ENCODE measurements at places on chromosomes 11 and 22.

DNA sequence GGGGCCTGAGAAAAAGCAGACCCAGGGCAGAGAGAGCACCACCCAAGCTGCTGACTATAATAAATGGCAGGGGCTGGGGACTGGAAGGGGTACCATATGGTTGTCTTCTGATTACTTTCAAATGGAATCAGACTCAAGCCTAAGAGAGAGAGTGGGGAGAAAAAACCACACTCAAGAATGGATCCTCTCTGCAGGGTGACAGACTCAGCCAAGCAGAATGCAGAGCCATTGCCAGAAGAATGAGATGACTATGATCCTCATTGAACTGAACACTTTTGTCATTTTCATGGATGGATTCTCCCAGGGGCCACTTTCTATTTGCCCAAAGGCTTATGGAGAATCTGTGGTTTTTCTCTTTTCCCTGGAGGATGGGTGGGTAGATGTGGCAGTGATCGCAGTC, 8.7 kb downstream of the UBASH3B start:
- DNase-seq: no peak

- DNase-seq: no peak
These were observed 59.2 kb downstream of the MPPED1 start for GRCh38 chr22:43470941-43471585.

GRCh38 chr11:9753021-9753420, 89.1 kb downstream of the SWAP70 start:
- DNase-seq: no peak

GRCh38 chr11:61833471-61833870, 5.4 kb downstream of the FADS2 start:
- DNase-seq: no peak

GRCh38 chr22:24178502-24179440, 2.5 kb upstream of the SUSD2 start:
- no peak for DNase-seq

DNA sequence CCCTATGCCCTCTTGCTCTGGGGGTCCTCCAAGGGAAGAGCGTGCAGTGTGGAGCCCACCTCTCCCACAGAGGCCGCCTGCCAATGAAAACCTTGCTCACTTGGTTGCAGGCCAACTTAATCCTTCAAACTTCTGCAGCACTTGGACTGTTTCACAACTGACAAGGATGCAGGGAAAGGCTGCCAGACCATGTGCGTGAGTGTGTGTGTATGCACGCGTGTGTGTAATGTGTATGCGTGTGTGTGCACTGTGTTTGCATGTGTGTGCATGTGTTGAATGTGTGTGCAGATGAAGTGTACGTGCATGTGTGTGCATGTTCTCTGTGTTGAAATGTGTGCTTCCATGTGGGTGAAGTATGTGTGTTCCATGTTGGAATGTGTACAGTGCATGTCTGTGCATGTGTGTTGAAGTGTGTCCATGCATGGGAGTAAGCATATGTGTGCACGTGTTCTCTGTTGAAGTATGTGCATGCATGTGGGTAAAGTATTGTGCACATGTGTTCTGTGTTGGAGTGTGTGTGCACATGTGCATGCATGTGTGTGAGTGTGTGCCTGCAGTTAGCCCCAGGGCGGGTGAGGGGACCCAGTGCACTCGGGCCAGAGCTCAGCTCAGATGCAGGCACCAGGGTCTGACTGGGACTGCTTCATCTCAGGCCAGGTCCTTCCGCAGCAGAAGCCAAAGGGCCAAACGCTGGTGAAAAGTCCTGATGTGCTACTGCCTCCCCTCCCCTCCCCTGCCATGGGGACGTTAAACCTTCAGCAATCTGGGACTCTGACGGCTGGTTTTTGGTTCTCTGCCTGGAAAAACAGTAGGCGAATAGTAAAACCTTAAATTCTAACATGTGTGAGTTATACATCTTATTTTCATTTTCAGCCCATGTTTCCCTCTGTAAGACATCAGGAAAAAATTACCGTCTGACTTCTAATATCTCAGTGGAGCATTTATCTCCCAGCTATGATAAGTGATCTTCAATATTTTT, 72.0 kb downstream of the FLI1 start:
- DNase-seq: no peak

DNA sequence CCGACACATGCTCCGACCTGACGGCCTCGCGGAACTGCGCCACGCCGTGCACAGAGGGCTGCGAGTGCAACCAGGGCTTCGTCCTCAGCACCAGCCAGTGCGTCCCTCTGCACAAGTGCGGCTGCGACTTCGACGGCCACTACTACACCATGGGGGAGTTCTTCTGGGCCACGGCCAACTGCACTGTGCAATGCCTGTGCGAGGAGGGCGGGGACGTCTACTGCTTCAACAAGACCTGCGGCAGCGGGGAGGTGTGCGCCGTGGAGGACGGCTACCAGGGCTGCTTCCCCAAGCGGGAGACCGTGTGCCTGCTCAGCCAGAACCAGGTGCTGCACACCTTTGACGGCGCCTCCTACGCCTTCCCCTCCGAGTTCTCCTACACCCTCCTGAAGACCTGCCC, 26.8 kb downstream of the TECTA start:
- no peak for DNase-seq

DNA sequence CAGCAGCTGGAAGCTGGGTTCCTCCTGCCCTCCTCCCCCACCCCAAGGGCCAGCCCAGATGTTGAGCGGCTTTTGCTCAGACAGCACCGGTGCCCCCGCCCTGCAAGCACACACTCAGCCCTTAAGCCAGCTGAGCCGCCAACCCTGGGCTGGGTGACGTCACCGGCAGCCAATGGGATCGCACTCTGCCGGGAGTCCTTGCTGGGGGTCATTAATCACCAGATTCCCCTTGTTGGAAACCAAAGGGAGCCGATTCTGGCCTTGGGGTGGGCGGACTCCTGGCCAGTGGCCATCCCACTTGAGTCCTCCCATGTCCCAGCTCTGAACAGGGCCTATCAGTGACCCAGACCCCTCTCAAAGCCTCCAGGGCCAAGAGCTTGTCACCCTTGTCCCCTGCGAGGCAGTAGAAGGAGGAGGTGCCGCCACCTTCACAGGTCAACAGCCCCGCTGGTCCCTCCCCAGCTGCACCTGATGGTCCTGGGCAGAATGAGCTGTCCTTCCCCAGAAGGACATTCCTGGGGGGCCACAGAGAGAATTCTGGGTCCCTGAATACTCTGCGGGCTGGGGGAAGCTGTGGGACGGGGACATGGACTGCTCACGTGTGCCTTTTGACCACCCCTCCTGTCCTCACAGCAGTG, 7.4 kb downstream of the DUSP8 start:
- DNase-seq: no peak

DNA sequence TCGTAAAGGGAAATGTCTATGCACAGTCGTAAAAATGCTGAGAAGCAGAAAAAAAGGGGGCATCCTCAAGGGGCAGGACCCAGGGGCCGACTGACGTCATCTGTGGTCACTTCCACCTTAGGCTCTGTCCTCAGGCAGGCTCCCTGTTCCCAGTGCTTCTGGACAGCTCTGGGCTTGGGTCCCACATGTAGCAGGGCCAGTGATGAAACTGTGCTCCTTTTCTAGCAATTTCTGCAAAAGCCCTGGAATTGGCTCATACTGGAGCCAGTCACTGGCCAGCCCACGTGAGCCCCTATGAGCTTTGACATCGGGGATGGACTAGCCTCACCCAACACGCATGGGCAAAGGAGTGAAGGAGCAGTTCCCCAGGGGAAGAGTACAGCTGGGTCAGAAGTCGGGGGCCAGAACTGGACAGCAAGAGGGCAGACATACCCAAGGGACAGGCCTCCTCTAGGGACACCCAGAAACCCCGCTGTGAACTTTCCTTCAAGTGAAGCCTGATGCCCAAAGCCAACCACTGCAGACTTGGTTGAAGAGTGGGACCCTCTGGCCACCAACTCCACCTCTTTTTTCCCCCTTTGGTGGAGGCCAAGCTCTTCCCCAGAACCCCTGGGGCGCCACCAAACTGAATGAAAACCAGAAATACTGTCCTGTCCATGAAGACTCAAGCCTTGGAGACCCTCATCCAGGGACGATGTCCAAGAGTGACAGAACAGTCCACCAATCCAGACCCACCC, 1349.0 kb downstream of the BRD1 start:
- DNase-seq: no peak

GRCh38 chr11:132639986-132640385, 892.3 kb downstream of the OPCML start:
- DNase-seq: no peak

GRCh38 chr11:103736315-103737036, 300.0 kb upstream of the DDI1 start:
- DNase-seq: no peak

DNA sequence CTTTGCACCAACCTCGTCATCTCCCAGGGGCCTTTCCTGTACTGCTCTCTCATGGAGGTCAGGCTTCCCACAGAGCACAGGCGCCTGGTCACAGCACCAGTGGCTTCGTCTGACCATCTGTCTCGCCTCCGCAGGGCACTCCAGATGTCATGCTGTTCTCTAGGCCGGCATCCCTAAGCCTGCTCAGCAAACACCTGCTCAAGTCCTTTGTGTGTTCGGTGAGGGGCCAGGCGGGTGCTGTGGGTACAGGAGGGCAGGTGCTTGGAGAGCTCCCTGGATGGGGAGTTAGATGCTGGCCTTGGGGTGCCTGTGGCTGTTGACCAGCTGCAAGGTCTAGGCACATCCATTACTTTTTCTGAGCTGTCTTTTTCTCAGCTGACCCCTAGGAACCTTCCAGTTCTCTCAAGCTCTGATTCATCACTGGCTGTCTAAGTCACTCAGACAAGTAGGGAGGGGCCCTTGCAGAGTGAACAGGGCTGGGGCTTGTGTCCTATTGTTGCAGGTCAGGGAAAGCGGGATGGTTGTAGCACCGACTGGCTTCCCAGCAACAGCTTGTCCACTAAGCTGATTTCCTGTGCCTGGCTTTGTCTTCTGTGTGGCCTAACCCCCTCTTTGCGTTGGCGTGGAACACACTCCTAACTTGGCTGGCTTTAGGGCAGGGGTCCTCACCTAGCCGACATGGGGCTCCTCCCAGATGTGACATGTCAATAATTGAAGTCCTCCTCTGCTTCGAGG, 9.2 kb downstream of the CLDN5 start:
- DNase-seq: no peak

- DNase-seq: no peak
These were observed 6.5 kb upstream of the IL10RA start for GRCh38 chr11:117979481-117980211.

- no peak for DNase-seq
These were observed 38.9 kb upstream of the SCUBE2 start for GRCh38 chr11:9130297-9130696.

- no peak for DNase-seq
These were observed 906 bp upstream of the NAA40 start for GRCh38 chr11:63937713-63938478.

- DNase-seq: no peak
These were observed 45.8 kb upstream of the CXCR5 start for GRCh38 chr11:118837868-118838267.

- no peak for DNase-seq
These were observed 27.9 kb downstream of the PAX6 start for GRCh38 chr11:31783252-31783651.

- DNase-seq: no peak
These were observed 124.3 kb upstream of the NTM start for GRCh38 chr11:131246156-131246555.

DNA sequence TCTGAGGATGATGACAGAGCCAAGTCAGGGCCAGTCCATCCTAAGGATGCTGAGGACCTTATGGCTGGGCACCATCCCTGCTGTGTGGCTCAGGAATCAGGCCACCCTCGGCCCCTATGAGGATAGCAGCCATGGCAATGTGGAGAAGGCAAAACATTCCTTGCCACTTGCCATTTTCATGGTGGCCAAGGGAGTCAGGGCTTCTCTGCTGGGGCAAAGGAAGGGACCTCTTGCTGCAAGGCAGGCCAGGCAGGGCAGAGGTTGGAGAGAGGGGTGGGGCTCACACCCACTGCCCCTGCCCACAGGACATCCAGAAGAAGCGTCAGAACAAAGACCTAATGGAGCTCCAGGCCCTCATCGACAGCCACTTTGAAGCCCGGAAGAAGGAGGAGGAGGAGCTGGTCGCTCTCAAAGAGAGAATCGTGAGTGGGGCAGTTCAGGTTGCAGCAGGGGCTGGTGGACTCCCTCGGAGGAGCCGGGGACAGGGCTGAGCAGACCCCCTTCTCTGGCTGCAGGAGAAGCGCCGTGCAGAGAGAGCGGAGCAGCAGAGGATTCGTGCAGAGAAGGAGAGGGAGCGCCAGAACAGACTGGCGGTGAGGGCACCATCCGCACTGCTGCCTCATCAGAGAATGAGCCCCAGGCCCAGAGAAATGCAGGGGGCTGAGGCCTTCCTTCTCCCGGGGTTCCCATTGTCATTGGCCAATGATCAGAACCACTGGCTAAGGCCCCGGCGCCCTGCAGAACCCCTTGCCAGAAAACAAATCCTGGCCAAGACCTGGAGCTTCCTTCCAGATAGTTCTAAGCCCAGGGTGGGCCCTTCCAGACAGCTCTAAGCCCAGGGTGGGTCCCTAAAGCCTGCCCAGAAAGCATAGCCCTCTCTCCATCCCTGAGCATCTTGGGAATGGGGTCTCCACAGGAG, 13.5 kb upstream of the MRPL23 start:
- no peak for DNase-seq

GRCh38 chr22:42805998-42806830, 50.9 kb downstream of the ARFGAP3 start:
- DNase-seq: no peak

DNA sequence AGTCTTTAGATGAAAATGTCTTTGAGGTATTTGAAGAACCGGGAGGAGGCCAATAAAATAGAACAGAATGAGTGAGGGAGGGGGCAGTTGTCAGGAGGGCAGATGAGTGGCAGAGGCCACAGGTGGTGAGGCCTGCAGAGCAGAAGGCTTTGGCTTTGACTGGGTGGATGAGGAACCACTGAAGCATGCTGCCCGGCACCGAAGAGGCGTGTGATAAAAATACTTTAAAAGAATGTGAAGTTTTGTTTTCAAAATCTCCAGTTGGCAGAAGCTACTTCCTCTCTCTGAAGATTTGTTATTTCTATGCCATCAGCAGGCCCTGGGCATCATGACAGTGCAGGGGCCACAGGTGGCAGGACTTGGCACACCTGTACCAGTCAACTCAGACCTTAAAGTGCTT, 6.3 kb downstream of the MS4A12 start:
- DNase-seq: no peak

Data from activated CD4-positive, CD25-positive, alpha-beta regulatory T cell treated with anti-CD3 and anti-CD28 coated beads, Interleukin-2, amount 50 U/mL, for 16 hours (primary cell).